ENCODE measurements at places on chromosomes 3 and 15.

- no peak for DNase-seq
Observed at GRCh38 chr3:127074900-127075360, 92.0 kb downstream of the PLXNA1 start.

DNA sequence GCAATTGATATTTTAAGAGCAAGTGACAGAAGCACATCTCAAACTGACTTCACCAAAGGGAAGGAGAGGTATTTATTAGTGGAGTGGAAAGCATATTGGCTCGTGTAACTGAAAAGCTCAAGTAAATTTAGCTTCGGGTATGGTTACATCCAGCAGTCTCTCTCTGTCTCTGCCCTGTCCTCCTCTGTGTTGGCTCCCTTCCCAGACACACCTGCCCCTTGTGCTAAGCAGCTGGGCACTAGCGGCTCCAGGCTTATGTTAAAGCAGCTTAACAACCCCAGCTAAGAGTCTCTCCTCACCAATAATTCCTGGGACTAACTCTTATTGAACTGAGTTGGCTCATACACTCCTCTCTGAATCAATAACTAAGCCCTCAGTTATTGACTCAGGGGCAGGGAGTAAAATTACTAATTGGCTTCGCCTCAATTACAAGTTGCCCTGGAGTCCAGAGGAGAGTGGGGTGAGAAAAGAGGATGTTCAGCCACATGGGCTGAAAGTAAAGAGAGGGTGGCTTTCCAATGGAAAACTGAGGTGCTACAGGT, 12.8 kb upstream of the SH3BP5 start:
- DNase-seq = no peak

DNA sequence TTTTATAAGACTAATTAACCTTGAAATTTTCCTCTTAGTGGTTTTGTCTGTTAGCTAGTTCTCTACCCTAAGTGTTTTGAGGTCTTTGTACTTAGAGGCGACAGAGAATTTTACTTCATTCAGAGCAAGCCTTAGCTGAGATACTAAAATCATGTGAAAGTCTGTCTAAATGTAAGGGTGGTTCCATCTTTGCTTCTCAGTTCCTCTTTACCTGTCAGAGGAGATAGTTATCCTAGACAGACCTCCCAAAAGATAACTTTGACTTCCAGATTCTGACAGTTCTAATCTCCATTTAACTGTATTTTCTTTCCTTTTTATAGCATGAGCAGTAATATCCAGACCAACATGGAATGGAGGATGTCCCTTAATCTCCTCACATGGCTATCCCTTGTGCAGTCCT, 34.7 kb downstream of the RNF111 start:
- DNase-seq = no peak

DNA sequence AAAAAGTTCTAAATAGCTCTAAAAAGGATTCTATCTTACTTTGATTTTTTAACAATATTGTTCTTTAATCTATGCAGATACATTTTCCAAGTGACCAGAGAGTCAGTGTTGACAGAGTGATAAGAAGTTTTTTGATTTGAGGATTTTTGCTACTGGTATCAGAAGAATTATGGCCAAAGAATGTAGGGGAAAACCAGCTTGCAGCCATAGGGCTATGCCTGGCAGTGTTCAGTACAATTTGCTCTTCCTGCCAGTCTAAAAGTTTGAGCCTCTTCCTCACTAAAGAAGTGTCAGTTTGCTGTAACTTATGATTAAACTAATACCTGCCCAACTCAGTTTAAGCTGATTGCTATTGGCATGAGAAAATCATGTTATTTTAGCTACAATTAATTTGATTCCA, 35.3 kb upstream of the FSIP1 start:
- no peak for DNase-seq

DNA sequence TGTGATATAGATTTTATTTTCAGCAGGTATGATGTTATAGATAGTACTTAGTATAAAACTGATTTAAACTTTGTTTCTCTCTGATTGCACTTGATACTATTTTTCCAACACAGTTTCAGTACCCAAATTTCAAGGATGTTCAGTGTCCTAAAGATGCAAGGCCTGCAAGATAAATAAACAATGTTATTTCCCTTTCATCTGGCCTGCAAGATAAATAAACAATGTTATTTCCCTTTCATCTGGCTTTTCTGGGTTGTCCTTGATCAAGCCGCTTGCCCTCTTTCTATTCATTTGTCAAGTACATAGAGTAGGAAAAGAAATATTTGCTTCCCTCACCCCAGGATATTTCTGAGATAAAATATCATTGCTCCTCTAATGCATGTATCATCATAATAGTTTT, 571.0 kb downstream of the FGF12 start:
- DNase-seq = no peak

DNA sequence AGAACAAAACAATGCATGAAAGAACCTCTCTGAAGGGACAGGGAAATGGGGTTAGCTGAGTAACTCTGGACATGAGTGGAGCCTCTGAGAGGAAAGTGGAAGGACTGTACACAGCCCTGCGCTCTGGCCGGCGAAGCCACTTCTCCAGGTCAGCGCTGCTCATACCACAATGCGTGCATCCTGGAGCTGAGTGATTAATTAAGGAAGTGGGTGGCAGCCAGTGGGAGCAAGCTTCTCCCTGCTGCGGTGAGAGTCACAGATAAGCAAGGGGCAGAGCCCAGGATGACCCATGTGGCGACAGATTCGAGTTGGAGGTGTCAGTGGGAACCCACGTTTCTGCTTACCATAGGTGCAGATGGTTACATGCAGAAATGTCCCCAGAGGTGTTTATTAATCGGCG, 48.0 kb downstream of the KLF15 start:
- DNase-seq = no peak

GRCh38 chr15:31197497-31198414, 96.2 kb upstream of the TRPM1 start:
- peak; percentile 17 for DNase-seq

DNA sequence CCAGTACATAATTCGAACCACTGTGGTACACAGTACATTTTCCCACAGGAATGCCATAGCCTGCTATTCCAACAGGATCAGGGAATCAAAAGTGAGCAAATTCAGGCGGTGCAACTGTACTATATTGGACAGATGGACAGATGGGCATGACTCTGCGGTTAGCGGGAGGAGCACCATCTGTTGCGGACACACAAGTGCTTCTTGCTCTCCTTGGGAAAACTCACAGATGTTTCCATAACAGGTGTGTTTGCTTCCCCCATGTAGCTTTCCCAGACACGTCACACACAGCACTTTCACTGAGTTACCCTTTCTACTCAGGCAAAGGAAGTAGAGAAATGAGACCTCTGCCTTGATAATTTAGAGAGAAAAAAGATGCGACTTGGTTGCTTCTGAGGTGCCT, 325.1 kb upstream of the THBS1 start:
- DNase-seq = no peak

- DNase-seq = no peak
Observed at GRCh38 chr15:83099290-83099689, 8.2 kb upstream of the TM6SF1 start.
